Stimulated activated CD4-positive, alpha-beta T cell treated with anti-CD3 and anti-CD28 coated beads, Interleukin-1b, Interleukin-23, amount 100 ng/mL, for 24 hours (primary cell): ENCODE measurements at places on chromosomes 3 and 15.

GRCh38 chr3:172626021-172626640 lies 84.7 kb downstream of the NCEH1 start:
- no peak for DNase-seq

- no peak for DNase-seq
Measured at GRCh38 chr3:25548836-25549235, 115.9 kb downstream of the TOP2B start.

GRCh38 chr3:9217784-9218513 lies 31.5 kb downstream of the SRGAP3 start:
- no peak for DNase-seq

GRCh38 chr15:78104566-78105475 lies 12.5 kb downstream of the SH2D7 start:
- no peak for DNase-seq

DNA sequence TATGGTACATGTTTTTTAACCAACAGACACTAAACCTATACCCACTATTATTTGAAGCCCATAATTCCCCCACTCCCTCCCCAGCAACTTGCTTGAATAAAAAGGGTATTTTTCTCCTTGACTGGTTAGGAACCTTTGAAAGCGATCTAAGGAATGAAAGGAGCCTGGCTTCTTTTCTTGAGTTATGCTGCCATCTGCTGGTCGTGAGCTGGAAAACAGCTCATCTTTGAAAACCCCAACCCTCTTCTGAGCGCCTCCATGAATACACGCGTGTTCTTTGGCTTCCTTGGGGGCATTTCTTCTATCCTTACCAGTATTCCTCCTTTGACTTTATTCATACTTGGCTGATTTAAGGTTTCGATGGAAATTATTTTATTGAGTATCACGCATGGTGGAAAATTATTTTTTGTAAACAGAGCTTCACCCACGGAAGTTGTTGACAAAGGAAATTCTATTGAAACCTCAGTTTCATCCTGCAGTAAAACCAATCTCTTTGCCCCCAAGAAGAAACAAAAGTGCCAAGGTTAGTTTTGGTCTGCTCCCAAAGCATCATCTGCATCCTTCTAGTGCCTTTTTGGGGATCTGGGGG lies 171.6 kb downstream of the SV2B start:
- peak; percentile 46 for DNase-seq
